H9 (cell line): ENCODE measurements at places on chromosomes 4 and X. TPM values are rescaled to one million over a fixed set of nuclear protein-coding genes. Genes with fewer than 3 reads are reported as not detected.

DNA sequence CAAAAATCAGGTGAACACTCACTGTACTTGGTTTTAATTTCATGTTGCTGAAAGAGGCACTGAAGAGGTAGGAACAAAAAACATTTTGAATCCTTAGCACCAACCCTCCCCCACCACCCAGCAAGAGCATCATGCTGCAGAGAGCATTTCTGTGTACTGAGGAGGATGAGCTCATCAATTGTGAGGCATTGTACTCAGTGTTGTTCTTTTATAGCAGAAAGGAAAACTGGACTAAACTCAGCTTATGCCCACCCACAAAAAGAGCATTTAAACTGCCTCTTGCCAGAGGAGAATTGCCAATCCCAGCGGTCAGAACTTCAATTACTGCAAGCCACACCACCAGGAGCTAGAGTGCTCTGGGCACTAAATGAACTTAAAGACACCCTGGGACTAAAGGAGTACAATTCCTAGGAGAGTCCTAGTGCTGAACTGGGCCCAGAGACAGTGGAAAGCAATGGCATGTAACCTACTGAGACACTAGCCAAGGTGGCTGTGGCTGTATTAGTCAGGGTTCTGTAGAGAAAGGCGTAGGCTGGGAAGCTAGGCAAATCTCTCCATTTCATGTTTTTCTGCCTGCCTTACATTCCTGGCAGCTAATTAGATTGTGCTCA lies 280.7 kb upstream of the KLHL4 start:
- no peaks in the 10 kb centered on the region for H3K4me1 ChIP-seq
- H3K27ac ChIP-seq, result no peak overlapping the region
- no peak overlapping the region for H3K4me3 ChIP-seq
- peaks cover 2% of the 10 kb centered on the region; the same call in 2 of the 3 replicates for H3K36me3 ChIP-seq
- H3K27me3 ChIP-seq, result no peaks in the 10 kb centered on the region

The DOK7 gene
- total RNA-seq, result 0.26 TPM in 1 of 2 replicates, not detected in the other

- no peaks in the 10 kb centered on the region for H3K4me1 ChIP-seq
- peaks cover 3% of the 10 kb centered on the region; the same call in 2 of the 3 replicates for H3K36me3 ChIP-seq
- H3K27ac ChIP-seq, result no peak overlapping the region
- DNase-seq, result no peak
- H3K4me3 ChIP-seq, result peak overlapping the region; percentile 89
Measured at GRCh38 chr4:52036886-52037530, 1.1 kb downstream of the SGCB start.

The GABRG1 gene
- 0.11 TPM in 2 replicates for total RNA-seq

GRCh38 chr4:99647071-99647470 lies 10.6 kb downstream of the C4orf54 start:
- H3K36me3 ChIP-seq, result no peaks in the 10 kb centered on the region
- H3K27me3 ChIP-seq, result peaks cover 3% of the 10 kb centered on the region; the same call in 1 of the 2 replicates
- peaks cover 9% of the 10 kb centered on the region; the same call in 1 of the 2 replicates for H3K4me1 ChIP-seq
- no peak overlapping the region for H3K4me3 ChIP-seq
- H3K27ac ChIP-seq, result no peak overlapping the region
- no peak for DNase-seq

The ASB12 gene
- 0.29 and 0.46 TPM in 2 replicates for total RNA-seq

The TSC22D3 gene
- total RNA-seq, result 10.5 and 11.5 TPM in 2 replicates

GRCh38 chrX:106450405-106450804 lies 161.4 kb upstream of the RADX start:
- no peak overlapping the region for H3K4me3 ChIP-seq
- H3K27ac ChIP-seq, result no peak overlapping the region
- no peak for DNase-seq

GRCh38 chr4:11596989-11597388 lies 168.3 kb upstream of the HS3ST1 start:
- no peaks in the 10 kb centered on the region for H3K27me3 ChIP-seq
- no peak overlapping the region for H3K27ac ChIP-seq
- DNase-seq, result no peak
- H3K4me3 ChIP-seq, result no peak overlapping the region

- peaks cover 3% of the 10 kb centered on the region for H3K36me3 ChIP-seq
- peak; percentile 71 for DNase-seq
- H3K27me3 ChIP-seq, result peaks cover 2% of the 10 kb centered on the region; the same call in 1 of the 2 replicates
- H3K27ac ChIP-seq, result no peak overlapping the region
Measured at GRCh38 chr4:38664706-38665401, 855 bp downstream of the KLF3 start.

DNA sequence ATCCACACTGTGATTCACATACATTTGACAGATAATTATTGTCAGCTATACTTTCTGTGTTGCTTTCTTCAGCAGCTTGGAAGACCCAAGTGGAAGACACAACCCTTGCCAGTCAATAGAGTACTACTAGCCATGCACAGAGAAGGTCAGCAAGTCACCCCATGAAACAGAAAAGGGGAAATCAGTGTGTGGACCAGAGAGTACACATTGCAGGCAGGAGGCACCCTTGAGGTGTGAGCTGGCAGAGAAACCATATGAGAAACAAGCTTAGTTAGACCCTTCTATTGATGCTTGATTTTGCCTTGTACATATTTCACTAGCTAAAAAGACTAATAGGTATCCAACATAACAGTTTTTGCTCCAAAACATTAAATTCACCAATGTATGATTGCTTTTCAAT lies 99.5 kb downstream of the NLGN4X start:
- DNase-seq, result no peak
- peaks cover 2% of the 10 kb centered on the region; the same call in 1 of the 2 replicates for H3K36me3 ChIP-seq
- H3K27ac ChIP-seq, result no peak overlapping the region
- H3K4me1 ChIP-seq, result no peaks in the 10 kb centered on the region
- no peaks in the 10 kb centered on the region for H3K27me3 ChIP-seq

The NUP62CL gene
- total RNA-seq, result 3.9 and 4.3 TPM in 2 replicates

The MBNL3 gene
- total RNA-seq, result 2.4 and 2.6 TPM in 2 replicates

- H3K4me3 ChIP-seq, result no peak overlapping the region
- H3K4me1 ChIP-seq, result peaks cover 6% of the 10 kb centered on the region
- no peaks in the 10 kb centered on the region for H3K27me3 ChIP-seq
Measured at GRCh38 chrX:114075073-114075673, 508.7 kb upstream of the HTR2C start.

- no peak for DNase-seq
- H3K27ac ChIP-seq, result no peak overlapping the region
- no peaks in the 10 kb centered on the region for H3K27me3 ChIP-seq
- peaks cover 10% of the 10 kb centered on the region for H3K36me3 ChIP-seq
- H3K4me3 ChIP-seq, result no peak overlapping the region
Measured at GRCh38 chrX:42943051-42943974, 165.3 kb upstream of the PPP1R2C start.

The EFNB1 gene
- 2.7 and 3.1 TPM in 2 replicates for total RNA-seq
